ENCODE measurements at places on chromosomes 4 and X.
A peak's percentile ranks its signal among the peaks of the same experiment; 100 is the strongest.

GRCh38 chrX:110168585-110168984 lies 149.3 kb downstream of the AMMECR1 start:
- no peak for DNase-seq

GRCh38 chr4:16154451-16154850 lies 70.6 kb upstream of the PROM1 start:
- no peak for DNase-seq

- no peak for DNase-seq
These were observed 124.4 kb downstream of the CHRDL1 start for GRCh38 chrX:110671068-110671803.

DNA sequence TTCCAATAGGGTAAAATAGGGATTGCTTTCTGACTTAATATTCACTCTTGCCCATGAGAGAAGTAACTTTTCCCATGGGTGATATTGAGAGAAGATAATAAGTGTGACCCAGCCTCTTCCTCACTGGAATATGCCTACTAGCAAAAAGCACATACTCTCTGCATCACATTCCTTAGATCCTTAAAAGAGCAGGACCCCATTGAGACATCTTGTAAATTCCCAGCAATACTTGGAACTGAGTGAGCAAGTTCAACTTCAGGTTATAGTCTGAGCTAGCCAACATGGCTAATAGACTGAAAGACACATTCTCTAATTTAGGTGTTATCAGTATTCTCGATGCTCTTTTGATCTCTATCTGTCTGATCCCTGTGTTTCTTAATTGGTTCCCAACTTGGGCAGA lies 1372.3 kb downstream of the STIM2 start:
- DNase-seq: no peak

GRCh38 chrX:66731398-66731797 lies 92.5 kb upstream of the EDA2R start:
- DNase-seq: peak; percentile 52

- DNase-seq: no peak
These were observed 38.6 kb upstream of the TLR3 start for GRCh38 chr4:186030399-186030775.

DNA sequence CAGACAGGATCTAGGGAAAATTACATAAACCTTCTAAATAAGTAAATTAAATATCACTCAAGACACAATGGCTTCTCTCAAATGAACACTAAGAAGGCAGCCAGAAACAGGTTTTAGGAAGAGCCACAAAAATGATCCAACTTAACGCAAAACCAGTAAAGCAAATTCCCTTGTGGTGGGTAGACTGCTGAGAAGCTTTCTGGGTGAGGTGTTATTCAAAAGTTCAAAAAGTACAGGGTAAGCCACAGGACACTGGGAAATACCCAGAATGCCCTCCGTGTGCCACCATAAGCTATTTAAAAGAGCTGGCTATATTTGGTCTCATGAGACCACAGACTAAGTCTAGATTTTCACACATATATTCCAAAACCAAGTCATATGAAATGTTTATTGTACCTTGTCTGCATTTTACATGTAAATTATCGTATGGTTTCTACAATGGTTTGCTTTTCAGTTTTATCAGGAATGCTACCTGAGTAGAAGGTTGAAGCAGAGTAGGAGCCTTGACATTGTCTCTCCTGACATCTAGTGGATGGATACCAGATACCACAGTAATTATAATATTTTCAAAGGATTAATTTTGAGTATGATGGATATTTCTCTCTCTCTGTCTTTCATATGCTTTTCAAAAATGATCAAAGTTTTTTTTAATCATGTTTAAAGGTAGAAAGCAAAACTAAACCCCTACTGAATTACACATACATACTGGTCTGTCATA lies 109.3 kb upstream of the KLHL13 start:
- peak; percentile 7 for DNase-seq

DNA sequence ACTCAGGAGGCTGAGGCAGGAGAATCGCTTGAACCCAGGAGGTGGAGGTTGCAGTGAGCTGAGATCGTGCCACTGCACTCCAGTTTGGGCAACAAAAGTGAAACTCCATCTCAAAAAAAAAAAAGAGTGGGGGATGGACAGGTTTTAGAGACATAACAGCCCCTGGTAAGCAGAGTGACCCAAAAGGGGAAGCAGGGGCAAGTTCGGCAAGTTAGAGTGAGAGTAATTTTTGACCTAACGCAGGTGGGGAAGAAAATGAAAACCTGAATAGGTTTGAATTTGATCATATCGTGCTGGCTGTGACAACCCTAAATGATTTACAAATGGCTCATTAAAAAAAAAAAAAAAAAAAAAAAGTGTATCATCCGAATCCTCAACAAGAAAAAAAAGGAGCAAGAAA lies 25.7 kb upstream of the TMEM131L start:
- no peak for DNase-seq

GRCh38 chr4:52837716-52838558 lies 24.2 kb upstream of the RASL11B start:
- no peak for DNase-seq

DNA sequence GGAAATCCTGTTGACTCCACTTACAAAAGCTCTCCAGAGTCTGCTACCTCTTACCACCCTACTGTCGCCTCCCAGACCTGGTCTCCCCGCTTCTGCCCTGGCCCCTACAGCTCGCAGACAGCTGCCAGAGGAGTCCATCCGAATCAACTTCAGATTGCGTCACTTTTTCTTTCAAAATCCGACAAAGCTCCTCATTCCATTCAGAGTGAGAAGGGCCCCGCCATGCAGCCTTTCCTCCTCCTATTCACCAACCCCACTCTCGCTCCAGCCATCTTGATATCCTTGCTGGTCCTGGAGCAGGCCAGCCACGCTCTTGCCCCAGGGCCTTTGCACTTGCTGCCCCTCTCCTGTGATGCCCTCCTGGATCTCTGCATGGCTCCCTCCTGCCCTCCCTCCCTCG lies 5.2 kb upstream of the OPN1LW start:
- DNase-seq: no peak

DNA sequence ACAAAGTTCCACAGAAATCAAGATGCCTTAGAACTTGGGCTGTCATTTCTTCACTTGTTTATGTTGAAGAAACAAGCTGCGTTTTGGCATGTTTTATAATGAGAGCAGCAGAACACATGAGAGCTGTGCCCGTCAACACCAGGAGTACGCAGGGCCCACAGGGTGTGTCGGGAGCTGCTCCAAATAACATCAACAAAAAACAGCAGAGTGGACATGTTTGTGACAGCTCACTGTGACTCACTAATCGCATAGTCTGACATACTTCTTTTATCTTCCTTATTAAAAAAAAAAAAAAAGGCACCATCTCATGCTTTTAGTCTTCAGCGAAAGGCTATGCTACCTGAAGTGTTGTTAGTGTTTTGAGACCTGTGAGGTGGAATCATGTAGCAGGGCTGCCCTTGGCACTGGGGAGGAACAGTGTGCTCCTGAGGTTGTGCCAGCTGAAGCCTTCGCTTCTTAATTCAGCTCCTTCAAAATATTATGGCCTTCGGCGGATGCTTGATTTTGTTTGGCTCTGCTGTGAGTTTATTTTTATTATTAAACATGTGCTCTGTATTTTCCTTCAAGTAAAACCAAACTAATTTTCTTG lies 32.8 kb downstream of the FHDC1 start:
- DNase-seq: no peak

DNA sequence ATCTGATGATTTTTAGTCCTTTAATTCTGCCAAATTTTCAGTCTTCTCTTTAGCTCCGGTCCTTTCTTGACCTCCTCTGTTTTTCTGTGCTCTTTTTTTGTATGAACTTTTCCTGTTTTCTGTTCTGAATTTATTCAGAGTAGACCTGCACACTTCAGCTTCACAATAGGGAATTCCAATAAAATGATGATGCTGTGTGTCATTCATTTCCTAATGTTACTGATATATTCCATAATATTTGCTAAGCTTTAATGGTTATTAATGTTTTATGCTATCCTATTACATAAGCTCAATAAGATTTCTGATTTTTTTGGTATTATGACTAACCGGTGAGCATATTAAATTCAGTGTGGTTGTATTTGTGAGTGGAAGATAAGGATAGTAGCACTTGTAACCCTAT lies 13.9 kb upstream of the MAD2L1 start:
- DNase-seq: no peak

DNA sequence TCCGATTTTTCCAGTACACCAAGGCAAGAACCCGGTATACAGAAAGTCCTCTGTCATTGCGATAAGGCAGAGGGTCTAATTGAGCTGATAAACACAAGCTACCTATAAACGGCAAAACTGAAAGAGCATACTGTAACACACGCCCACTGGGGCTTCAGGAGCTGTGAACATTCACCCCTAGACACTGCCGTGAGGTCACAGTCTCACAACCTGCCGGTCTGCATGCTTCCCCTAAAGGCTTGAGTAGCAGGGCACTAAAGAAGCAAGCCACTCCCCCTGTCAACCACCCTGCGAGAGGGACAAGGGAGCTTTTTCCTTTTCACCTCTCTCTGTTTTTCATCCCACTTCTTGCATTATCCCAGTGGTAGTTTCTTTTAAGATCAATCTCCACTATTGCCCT lies 22.4 kb upstream of the F9 start:
- DNase-seq: no peak

- no peak for DNase-seq
These were observed 710.8 kb upstream of the HTR2C start for GRCh38 chrX:113873056-113873455.

- DNase-seq: no peak
These were observed 223.4 kb upstream of the PRPS2 start for GRCh38 chrX:12567857-12568256.

- DNase-seq: no peak
These were observed 888 bp downstream of the RAB28 start for GRCh38 chr4:13483136-13483767.

DNA sequence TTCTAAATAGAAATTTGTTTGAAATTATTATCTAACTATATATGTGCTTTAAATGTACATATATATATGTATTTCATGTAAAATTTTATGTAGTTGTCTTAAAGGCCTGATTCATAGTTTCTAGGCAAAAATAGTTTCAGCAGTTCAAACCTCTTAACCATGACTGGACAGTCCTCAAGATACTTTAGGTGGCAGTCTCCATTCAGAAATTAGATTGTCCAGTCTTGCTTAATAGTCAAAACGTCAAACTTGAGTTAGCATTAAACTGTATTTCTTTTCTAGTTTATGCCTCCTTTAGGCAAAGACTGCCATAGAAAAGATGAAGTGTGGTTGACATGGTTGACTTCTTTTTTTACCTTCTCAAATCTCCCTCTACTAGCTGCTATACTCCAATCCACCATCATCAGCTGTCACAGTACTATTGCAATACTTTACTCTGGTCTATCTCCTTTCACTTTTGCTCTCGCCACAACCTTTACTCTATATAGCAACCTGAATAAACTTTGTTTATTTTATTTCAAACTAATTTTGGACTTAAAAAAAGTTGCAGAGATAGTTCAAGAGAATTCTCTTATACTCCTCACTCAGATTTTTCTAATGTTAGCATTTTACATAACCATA lies 395.6 kb upstream of the DIPK2B start:
- DNase-seq: peak; percentile 4

- DNase-seq: no peak
These were observed 7.2 kb upstream of the LEF1 start for GRCh38 chr4:108175966-108176365.

DNA sequence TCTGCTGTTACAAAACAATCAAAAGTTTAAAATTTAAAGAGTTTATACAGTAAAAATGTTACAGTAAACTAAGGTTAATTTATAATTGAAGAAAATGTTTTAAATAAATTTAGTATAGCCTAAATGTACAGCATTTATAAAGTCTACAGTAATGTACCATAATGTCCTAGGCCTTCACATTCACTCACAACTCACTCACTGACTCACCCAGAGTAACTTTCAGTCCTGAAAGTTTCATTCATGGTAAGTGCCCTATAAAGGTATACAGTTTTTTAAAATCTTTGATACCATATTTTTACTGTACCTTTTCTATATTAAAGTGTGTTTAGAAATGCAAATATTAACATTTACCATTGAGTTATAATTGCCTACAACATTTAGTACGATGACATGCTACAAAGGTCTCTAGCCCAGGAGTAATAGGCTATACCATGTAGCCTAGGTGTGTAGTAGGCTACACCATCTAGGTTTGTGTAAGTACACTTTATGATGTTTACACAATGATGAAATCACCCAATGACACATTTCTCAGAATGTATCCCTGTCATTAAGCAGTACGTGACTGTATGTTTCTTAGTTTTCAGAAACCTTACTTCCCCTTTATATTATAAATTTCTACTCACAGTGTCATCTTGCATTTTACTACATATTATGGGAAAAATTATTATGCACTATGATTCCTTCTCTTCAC lies 320.8 kb downstream of the ADAM29 start:
- DNase-seq: no peak

- DNase-seq: no peak
These were observed 573.9 kb downstream of the TMA16 start for GRCh38 chr4:164068392-164068791.

GRCh38 chrX:134625315-134625718 lies 33.0 kb downstream of the PLAC1 start:
- DNase-seq: no peak

DNA sequence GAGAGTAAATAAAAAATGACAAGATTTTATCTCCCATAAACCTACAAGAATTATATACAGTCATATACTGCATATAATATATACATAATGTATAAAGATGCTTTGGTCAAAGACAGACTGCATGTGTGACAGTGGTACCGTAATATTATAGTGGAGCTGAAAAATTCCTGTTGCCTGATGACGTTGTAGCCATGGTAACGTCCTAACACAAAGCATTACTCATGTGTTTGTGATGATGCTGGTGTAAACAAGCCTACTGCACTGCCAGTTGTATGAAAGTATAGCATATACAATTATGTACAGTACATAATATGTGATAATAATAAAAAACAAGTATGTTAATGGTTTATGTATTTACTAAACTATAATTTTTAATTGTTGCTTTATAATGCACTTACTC lies 245.2 kb upstream of the CENPE start:
- peak; percentile 40 for DNase-seq

DNA sequence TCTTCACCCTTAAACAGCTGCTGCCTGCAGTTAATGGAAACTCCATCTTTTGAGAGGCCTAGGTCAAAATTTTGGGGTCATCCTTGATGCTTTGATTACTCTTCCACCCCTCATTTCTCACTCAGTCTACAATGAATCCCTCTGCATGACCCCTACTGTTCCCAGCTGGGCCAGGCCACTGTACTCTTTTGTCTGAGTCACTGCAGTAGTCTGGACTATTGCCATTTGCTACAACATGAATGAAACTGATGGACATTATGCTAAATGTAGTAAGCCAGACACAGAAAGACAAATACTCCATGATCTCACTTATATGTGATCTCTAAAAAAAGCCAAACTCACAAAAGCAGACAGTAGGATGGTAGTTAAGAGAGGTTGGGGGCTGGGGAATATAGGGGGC lies 28.3 kb downstream of the STK32B start:
- no peak for DNase-seq

DNA sequence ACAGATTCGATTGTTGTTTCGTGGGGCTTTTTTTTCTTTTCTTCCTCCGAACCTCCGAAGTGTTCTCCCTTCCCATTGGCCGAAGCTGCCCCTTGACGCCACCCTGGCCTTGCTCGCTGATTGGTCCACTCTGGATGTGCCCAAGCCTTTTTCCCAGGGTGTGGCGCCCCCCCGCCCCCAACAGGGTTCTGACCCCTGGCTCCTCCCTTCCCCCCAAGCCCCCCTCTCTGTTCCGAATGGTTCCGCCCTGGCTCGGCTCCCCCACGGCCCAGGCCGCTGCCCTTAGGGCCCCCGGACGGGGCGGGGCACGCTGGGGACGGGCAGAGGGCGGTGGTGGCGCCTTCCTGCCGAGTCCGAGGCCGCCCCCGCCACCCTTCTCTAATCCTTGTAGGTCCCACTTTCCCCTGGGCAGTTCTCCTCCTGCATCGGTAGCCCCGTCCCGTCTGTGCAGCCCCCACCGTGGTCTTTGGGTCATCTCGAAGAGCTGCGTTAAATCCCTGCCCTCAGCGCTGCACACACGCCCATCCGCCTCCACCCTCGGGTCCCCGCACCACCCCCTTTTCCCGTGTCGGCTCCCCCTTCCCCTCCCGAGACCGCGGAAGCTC lies 25.5 kb downstream of the UTP14A start:
- peak; percentile 72 for DNase-seq

Measured in T47D (cell line).